ENCODE measurements at places on chromosomes 3 and 15. TPM values are rescaled to one million over a fixed set of nuclear protein-coding genes. Genes with fewer than 3 reads are reported as not detected.

TMEM108 gene
- 6.1 TPM for polyA plus RNA-seq

DNAJA4 gene
- polyA plus RNA-seq = 2.8 TPM

CLDN1 gene
- polyA plus RNA-seq = 46.9 TPM

SCN11A gene
- 0.86 TPM for polyA plus RNA-seq

CERS3 gene
- polyA plus RNA-seq = not detected

FBXL22 gene
- polyA plus RNA-seq = 1.3 TPM

SPSB4 gene
- polyA plus RNA-seq = 1.0 TPM

GOLGA8T gene
- not detected for polyA plus RNA-seq

UBA7 gene
- 21.6 TPM for polyA plus RNA-seq
